ENCODE measurements at places on chromosomes 4 and X.

GRCh38 chr4:12651876-12652275 is 832.3 kb downstream of the RAB28 start:
- DNase-seq = no peak

- DNase-seq = no peak
Measured at GRCh38 chrX:116628464-116628863, 165.7 kb upstream of the CT83 start.

DNA sequence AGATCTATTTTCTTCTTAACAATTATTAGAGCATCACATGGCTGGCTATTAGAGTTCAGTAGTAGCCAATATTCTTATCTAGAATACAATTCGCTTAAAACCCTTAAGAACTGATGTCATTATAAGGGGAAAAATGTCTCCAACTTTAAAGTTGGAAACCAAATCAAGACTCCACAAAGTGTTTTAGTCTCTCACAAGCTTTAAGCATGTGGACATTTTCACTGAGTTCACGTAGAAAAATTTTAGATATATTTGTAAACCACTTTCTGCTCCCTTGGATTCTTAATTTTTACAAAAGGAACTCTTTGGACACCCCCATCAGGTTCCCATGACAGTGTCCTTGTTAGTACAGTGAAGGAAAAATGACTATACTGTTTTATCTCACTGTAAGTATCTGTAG is 123.9 kb upstream of the NAP1L5 start:
- DNase-seq = no peak

GRCh38 chr4:102172341-102172740 is 172.9 kb downstream of the SLC39A8 start:
- DNase-seq = no peak

DNA sequence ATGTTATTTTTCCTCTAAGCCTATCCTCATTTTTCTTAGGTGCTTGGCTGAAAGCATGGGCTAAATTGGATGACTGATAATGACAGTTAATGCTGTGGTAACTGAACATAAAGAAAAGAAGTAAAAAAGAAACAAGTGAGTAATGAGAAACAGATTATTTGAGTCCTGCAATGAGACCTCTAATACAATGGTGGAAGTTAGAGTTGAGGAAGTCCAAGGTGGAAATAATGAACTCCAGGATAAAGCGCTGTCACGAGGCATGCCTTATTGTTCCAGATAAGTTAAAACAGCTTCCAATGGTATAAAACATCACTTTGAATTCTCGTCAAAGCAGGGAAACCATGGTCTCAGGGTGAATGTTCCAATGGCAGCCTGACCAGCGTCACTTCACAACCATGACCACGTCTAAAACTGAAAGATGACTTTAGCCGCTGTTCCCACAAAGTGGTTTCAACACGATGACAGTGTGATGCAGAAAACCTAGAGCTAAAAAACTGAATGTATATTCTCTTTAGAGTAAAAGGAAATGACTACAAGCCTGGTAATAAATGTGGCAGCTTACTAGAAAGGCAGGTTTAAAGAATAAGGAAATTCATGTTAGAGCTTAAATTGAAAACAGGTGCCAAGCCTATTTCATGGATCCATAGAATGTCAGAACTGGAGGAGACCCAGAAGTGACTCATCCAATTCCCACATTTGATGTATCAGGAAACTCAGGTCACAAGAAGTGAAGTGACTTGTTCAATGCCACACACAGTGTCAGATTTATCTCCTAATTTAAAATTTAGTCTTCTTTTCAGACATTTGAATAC is 202.6 kb upstream of the GYPA start:
- no peak for DNase-seq

GRCh38 chr4:55447831-55448230 is 52.1 kb downstream of the TMEM165 start:
- no peak for DNase-seq

GRCh38 chr4:1501754-1502500 is 95.7 kb upstream of the NKX1-1 start:
- DNase-seq = no peak

- DNase-seq = no peak
Measured at GRCh38 chr4:137536789-137537561, 4.7 kb upstream of the PCDH18 start.

DNA sequence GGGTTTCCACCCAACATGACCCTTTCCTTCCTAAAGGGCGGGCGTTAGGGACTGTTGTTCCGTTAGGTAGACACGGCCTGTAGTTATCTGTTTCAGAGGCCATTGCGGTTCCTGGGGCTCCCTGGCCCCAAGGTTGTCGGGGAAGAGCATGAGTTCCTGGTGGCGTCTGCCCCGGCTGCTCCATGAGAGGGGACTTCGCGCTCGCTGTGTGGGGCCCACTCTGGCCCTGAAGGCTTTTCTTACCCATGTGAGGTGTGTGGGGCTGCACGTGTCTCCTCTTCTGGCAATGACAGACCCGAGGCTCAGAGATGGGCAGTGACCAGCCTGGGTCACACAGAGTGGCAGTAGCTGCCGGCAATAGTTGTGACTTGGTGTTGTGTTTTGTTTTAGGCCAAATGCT is 9.1 kb downstream of the TADA2B start:
- DNase-seq = no peak

- DNase-seq = no peak
Measured at GRCh38 chr4:147428583-147428982, 52.3 kb upstream of the EDNRA start.

GRCh38 chr4:156280686-156281085 is 327.0 kb upstream of the CTSO start:
- no peak for DNase-seq

GRCh38 chr4:151961456-151961855 is 200.6 kb upstream of the GATB start:
- DNase-seq = no peak

- no peak for DNase-seq
Measured at GRCh38 chr4:35358001-35358584, 886.2 kb downstream of the ARAP2 start.

GRCh38 chr4:151184523-151185458 is 85.4 kb downstream of the RPS3A start:
- DNase-seq = no peak

DNA sequence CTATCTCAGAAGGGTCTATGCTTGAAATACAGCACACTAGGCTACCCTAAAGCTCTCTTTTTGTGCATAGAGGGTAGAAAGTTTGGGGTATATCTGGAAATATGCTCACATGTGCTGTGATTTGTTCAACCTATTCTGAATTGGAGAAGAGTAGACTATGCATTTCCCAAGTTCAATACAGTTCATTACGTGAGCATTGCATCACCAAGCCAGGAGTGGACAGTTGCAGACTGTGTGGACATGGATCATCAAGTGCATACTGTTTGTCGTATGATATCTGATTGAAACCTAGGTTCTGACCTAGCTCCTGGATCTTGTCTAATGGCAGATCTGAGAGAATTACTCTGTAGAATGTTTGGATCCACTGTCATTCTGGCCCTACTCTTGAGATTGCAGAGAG is 161.1 kb downstream of the FRAS1 start:
- DNase-seq = no peak

DNA sequence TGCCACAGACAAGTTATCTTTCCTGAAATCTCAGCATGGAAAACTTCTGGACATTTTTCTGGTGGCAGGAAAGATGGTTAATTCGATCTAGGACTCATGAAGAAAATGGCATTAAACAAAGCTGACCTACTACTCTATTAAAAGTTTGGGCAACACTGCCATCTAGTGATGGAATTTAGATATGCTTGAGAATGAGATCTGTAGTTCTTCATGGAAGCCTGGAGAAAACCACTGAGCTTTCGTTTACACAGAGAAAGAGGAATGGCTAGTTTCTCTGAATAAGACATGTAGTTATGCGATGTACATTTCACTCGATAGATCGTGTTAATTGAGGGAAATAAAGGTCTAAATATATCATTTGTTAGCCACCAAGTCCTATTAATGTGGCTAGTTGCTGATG is 51.7 kb upstream of the CHRDL1 start:
- DNase-seq = no peak

- DNase-seq = no peak
Measured at GRCh38 chr4:28754376-28754775, 1893.7 kb downstream of the STIM2 start.

GRCh38 chr4:76748649-76749048 is 149.3 kb downstream of the SOWAHB start:
- DNase-seq = no peak

DNA sequence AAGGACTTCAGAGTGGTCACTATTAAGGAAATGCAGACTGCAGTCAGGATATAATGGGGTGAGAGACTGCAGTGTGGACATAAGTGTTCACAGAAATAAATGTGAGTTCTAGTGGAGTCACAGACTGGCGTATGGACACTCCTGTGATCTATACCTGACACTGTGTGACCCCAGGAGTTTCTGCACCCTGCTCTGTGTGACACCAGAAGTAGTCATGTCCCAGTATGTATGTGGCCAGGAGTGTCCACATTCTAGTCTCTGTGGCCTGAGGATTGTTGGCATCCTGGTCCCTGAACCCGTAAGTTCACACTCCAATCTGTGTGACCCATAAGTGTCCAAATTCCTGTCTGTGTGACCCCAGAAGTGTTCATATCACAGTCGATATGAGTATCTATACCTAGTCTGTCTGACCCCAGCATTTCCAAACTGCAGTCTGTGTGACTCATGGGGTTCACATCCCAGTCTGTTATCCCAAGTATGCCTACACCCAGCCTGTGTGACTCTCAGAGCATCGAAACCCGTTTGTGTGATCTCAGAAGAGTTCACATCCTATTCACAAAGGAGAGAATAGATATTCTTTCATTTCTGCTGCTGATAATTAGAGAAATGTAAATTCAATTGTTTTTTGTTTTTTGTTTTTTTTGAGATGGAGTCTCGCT is 16.3 kb downstream of the WDR13 start:
- no peak for DNase-seq

- no peak for DNase-seq
Measured at GRCh38 chr4:104976262-104976661, 170.4 kb upstream of the TET2 start.

GRCh38 chrX:19133231-19133630 is 11.0 kb upstream of the ADGRG2 start:
- DNase-seq = no peak

- no peak for DNase-seq
Measured at GRCh38 chrX:135345107-135345589, 35.9 kb downstream of the ETDC start.

DNA sequence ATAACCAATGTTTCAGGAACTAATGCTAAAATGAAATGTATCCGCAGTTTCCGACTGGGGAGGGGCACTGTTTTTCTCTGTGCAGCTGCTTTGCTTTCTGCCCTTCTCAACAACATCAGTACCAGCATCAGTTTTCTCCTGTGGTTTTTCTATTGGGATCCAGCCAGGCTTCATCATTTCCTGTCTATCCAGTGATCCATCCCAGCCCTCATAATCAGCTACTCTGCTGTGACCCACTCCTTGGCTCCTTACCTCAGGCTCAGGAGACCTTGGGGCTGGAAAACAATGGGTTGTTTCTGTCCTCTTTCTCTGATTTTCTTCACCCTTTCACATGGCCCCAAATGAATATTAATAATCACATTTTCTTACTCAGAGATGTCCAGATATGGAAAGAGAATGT is 222.2 kb upstream of the DKK2 start:
- no peak for DNase-seq

DNA sequence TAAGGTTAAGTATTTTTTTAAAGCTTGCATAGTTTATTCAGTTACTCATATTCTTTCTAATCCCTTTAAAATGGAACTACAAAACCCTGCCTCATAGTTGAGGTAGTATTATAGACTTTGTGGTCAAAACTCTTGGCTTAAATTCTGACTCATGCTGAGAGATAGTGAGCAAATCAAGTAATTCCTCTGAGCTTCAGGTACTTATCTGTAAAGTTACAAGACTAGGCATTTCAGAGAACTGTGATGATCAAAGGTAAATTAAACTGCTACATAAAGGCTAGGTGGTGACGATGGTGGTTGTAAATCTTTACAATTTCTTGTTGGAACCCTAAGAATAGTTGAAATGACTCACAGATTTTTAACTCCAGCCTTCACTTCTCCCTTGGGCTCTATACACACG is 3.2 kb upstream of the CLOCK start:
- no peak for DNase-seq

GRCh38 chr4:147480891-147481576 is at the start of gene EDNRA:
Gene EDNRA (plus strand): TSS chr4:147481097. CDS start chr4:147485682, 4,585 bp downstream.
- no peak for DNase-seq

- DNase-seq = no peak
Measured at GRCh38 chrX:119201570-119201969, 34.5 kb upstream of the PGRMC1 start.

DNA sequence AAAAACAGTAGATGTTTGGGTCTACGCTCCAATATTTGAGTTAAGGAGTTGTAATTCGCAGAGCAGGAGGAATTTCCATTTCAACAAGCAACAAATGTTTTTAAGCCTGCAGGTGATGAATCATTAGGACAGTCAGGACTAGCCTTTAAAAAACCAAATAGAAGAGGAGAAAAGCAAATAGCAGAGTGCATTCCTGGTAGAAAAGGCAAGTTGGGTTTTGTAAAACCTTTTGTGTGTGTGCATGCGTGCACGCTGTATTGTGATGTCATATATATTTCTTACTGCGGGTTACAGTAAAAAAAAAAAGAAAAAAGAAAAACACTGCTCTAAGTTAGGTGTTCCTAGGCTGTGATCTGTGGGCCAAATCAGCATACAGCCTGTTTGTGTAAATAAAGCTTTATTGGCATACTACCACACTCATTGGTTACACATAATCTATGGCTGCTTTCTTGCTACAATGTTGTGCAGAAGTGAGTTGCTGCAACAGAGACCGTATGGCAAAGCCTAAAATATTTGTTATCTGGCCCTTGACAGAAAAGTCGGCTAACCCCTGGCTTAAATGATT is 135.6 kb downstream of the MID1 start:
- DNase-seq = no peak

- DNase-seq = no peak
Measured at GRCh38 chr4:10288830-10289537, 168.2 kb downstream of the ZNF518B start.

DNA sequence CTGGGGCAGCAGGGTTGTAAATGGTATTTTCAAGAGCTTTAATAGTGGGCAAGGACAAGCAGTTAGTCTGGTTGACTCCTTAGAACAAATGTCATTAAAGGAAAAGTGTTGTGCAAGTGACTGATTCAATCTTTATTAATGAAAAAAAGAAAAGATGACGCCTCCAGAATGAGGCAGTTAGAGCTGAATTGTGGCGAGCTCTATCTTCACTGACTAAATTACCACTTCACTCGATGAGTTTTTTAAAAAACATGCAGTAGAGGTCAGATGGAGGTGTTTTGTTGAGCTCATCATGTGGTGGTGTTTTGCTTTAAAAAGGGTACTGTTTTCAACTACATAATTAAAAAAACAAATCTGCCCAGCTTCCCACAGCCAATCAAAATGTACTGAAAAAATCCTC is 28.1 kb upstream of the TENM3 start:
- no peak for DNase-seq
